ENCODE measurements at places on chromosomes 1 and 21. TPM values are rescaled to one million over a fixed set of nuclear protein-coding genes. Genes with fewer than 3 reads are reported as not detected.

GRCh38 chr1:169964206-169964605 is 70.5 kb upstream of the SCYL3 start:
- DNase-seq, result no peak

DNA sequence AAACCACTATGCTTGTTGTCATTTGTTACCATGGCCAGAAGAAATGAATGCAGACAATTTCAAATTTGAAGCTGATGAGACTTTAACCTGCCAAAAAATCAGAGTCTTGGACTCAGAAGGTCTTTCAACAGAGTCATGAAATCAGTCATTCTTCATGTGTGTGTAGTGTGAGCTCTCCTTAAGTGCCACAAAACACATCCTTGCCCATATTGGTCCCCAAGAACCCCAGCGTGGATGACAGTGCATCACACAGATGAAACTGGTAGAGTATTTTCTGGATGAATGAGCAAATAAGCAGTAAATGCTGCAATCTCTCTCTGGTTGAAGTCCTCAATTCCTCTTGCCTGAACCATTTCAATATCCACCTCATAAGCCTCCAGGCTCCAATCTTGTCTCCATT is 28.7 kb upstream of the ETS2 start:
- no peak for DNase-seq

DNA sequence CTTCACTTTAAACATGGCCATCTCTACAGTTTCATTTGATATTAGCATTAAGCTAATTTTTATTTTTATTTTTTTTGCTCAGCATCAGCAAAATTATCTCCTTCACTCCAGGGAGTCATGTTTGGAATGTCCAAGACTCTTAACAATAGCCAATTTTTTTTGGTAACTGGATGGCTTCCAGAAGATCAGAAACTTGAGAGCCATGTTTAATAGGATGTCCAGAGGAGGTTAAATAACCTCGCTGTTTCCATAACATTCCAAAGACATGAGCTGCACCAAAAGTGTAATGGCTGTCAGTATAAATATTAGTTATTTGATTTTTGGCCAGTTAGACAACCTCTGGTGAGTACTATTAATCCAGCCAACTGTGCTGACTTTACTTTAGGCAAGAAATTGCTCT is 80.7 kb downstream of the DNTTIP2 start:
- DNase-seq, result no peak

DNA sequence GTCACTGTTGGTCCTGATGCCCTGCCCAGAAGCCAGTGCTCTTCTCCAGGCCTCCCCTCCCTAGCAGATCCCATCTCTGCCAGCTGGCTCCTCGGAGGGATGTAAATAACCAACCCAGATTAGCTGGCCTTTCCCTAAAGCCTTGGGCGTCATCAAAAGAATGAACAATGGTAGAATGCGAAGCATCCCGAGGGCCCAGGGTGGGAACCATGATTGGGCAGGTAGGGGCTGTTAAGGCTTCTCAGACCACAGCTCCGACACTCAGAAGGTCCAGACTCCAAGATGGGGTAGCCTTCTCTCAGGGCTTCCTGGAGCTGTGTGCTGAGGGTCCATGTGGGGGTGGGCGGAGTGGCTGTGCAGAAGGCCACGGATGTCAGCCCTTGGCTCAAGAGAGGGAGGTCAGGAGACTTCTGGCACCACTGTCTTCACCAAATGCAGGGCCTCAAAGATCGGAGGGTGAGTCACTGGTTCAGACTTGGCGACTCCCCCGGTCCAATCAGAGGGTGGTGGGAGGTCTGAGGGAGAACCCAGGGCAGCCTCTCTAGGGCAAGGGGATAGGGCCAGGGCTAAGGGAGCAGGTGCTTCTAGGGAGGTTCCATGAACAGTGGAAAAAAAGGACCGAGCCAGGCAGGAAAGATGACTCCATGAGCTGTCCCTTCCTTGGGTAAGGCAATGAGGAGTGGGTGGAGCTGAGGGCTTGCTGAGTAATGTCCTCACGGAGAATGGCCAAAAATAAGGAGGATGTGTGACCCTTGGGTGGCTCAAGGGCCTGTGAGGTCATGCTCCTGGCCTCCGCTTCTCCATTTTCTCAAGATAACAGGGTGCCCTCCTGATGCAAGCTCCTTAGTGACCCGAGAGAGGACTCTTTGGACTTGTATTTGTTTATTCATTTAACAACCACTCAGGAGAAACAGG is 58.4 kb upstream of the EPS8L3 start:
- no peak for DNase-seq

- DNase-seq, result no peak
Measured at GRCh38 chr1:13564073-13564472, 19.6 kb upstream of the PDPN start.

GRCh38 chr1:201752333-201752732 is 76.6 kb upstream of the IPO9 start:
- no peak for DNase-seq

GRCh38 chr21:41098076-41098475 is 69.9 kb upstream of the BACE2 start:
- no peak for DNase-seq

- no peak for DNase-seq
Measured at GRCh38 chr1:18608534-18608933, 22.1 kb upstream of the PAX7 start.

- DNase-seq, result no peak
Measured at GRCh38 chr1:71650119-71650518, 569.3 kb upstream of the ZRANB2 start.

DNA sequence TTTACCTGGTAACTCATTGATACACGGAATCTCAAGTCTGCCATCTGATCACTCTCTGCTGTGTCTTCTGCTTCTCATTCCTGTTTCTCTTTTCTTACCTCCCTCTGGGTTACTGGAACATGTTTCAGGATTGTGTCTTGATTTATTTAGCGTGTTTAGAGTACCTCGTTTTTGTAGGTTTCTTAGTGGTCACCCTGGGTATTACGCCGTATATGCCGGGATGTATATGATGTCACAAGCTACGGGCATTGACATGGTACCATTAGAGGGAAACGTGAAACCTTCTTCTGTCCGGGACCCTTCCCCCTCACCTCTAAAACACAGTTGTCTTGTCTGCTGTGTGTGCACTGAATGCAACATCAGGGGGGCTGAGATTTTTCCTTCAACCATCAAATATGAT is 2.8 kb downstream of the ACTRT2 start:
- no peak for DNase-seq

DNA sequence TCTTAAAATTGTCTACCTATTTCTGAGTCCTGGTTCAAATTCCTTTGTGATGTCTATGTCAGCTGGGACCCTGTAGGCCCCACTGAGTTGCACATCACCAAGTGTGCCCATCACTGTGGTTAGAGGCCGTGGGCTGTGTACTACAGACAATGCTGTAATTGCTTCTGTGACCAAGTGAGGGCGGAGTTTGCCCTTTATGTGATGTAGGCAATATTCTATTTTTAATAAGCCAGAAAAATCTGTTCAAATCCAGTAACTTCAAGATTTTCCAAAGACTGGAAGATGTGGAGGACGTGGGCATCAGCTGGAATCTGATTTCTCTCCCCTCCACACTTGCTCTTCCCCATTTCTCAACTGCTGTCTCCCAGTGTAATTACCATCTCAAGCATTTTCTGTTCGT is 215.4 kb downstream of the PBX1 start:
- DNase-seq, result no peak

GRCh38 chr1:93016171-93016570 is 54.9 kb upstream of the DIPK1A start:
- DNase-seq, result no peak

GRCh38 chr1:192545896-192546521 is 29.6 kb upstream of the RGS1 start:
- DNase-seq, result no peak

DNA sequence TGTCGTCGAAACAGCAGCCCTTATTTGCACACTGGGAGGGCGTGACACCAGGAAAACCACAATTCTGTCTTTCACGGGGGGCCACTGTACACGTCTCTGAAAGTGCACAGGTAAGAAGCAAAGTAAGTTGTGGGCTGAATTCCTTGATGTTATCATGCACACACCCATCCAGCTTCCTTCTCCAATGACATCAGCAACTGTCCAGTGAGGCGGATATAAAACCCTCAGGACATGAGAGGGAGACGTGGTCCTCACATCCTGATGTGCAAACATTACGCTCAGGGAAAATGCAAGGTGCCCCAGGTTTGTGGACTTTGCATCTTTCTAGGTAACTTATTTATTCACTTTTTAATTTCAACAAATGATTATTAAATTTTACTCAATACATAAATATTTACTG is 3.0 kb downstream of the TFF1 start:
- no peak for DNase-seq

DNA sequence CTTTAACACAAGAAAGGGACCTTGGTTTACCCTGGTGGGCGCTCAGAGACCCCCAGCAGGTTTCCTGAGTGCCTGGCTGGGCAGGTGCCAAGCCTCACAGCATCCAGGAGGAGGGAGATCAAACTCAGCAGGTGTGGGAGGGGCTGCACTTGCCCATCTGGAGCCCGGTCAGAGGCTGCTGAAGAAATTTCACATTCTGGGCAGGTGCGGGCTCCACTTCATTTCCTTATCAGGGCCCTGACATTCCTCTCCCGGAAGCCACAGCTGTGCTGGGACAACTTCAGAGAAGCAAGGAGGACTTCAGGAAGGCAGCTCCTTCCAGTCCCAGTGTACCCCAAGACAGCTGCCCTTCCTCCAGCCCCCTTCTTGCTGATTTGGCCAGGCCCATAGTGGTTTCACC is 82.9 kb downstream of the ITPKB start:
- DNase-seq, result no peak

DNA sequence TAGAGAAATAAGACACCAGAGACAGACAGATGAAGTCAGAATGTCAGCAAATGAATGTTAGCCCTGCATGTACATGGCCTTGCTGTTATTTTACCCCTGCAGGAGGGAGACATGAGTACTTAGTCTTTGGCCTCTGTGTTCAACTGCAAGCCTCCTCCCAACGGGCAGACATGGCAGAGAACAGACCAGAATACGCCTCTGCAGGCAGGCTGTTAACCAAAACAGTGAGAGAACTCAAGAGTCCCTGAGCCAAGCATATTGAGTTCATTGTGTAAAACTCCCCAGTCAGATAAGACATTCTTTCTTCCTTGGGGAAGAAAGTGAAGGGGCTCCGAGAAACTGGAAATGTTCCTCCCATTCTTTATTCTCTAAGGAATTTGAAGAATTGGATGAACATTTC is 150.9 kb downstream of the PHTF1 start:
- DNase-seq, result no peak

- DNase-seq, result no peak
Measured at GRCh38 chr1:94093396-94093795, 27.6 kb downstream of the ABCA4 start.

GRCh38 chr1:5901150-5901549 is 91.1 kb downstream of the NPHP4 start:
- no peak for DNase-seq

- no peak for DNase-seq
Measured at GRCh38 chr1:222015686-222016085, 273.8 kb upstream of the DUSP10 start.

The LAMB3 gene
- 1.9 TPM for polyA plus RNA-seq

The C8A gene
- polyA plus RNA-seq, result not detected

The WNT2B gene
- polyA plus RNA-seq, result 3.1 TPM

The PLXNA2 gene
- polyA plus RNA-seq, result 13.7 TPM

The SLC44A5 gene
- polyA plus RNA-seq, result 9.9 TPM

The MCOLN3 gene
- 27.1 TPM for polyA plus RNA-seq

The G0S2 gene
- 9.5 TPM for polyA plus RNA-seq

The PRAMEF4 gene
- polyA plus RNA-seq, result not detected

The UTS2 gene
- polyA plus RNA-seq, result not detected

The DIO1 gene
- 5.8 TPM for polyA plus RNA-seq

All from renal cortex interstitium (tissue), 15 donors.